Progenitor cell of endocrine pancreas (in vitro differentiated cells): ENCODE measurements at places on chromosomes 12 and 14. TPM values are rescaled to one million over a fixed set of nuclear protein-coding genes. Genes with fewer than 3 reads are reported as not detected.

Gene TSPAN11
- 17.5 and 24.1 TPM in 2 replicates for total RNA-seq

Gene TMPO
- 191 and 203 TPM in 2 replicates for total RNA-seq

GRCh38 chr14:61466249-61466904, 145.0 kb downstream of the PRKCH start:
- H3K27ac ChIP-seq, result no peak overlapping the region
- peaks cover 2% of the 10 kb centered on the region for H3K36me3 ChIP-seq
- peaks cover 20% of the 10 kb centered on the region for H3K27me3 ChIP-seq
- no peak for DNase-seq

Gene TSPAN8
- total RNA-seq, result 0.33 and 1.0 TPM in 2 replicates

- H3K36me3 ChIP-seq, result no peaks in the 10 kb centered on the region
- no peak overlapping the region for H3K27ac ChIP-seq
- H3K4me1 ChIP-seq, result peaks cover 8% of the 10 kb centered on the region
These were observed 2.0 kb downstream of the SYT10 start for GRCh38 chr12:33437598-33437997.

Gene FRMD6
- total RNA-seq, result 40.7 and 45.8 TPM in 2 replicates

DNA sequence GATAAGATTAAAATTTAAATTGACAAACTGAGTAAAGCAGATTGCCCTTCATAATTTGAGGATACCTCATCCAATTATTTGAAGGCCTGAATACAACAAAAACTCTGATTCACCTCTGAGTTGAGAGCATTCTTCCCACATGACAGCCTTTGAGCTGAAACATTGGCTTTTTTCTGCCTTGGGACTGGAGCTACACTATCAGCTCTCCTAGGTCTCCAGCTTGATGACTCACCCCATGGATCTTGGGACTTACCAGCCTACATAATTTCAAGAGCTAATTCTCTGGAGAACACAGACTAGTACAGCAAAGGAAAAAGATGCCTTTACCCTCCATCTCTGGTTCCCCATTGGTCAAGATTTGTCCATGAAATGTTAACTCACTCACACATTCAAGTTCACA, 555.1 kb downstream of the FOXG1 start:
- H3K27ac ChIP-seq, result no peak overlapping the region
- H3K36me3 ChIP-seq, result no peaks in the 10 kb centered on the region
- no peaks in the 10 kb centered on the region for H3K27me3 ChIP-seq
- no peaks in the 10 kb centered on the region for H3K4me1 ChIP-seq

DNA sequence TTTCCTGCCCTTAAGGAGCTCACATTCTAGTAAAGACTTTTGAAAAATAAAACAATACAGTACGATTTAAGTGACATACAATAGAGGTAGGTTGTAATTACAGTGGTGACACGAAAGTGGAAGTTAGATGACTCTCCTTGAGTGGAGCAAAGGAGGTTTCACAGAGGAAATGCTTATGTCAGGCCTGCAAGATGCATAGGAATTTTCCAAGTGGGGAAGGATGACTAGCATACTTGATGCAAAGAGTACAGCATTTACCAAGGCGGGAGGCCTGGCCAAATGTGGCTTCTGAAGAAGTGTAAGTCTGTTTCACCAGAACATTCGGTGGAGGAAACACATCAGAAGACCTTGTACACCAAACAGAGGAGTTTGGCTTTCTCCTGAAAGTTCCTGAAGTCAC, 55.2 kb downstream of the ERO1A start:
- no peaks in the 10 kb centered on the region for H3K4me1 ChIP-seq
- no peaks in the 10 kb centered on the region for H3K27me3 ChIP-seq
- H3K4me3 ChIP-seq, result no peak overlapping the region
- no peak overlapping the region for H3K27ac ChIP-seq

DNA sequence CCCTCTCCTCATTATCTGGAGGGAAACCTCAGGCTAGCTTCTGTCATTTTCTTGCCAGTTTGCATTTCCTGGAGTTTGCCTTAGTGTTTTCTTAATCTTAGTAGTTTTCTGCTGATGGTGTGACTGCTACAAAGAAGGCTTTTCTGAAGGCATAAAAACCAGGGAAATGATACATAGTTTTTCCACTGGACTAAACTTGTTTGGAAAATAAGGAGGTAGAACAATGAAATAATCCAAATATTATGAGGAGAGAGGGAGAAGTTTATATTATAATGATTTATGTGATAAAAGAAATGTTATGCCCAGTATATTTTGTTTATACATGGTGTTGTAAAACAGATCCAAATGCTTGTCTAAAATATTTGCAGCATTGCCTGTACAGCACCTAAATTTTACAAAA, 22.2 kb downstream of the DAAM1 start:
- peaks cover 32% of the 10 kb centered on the region for H3K4me1 ChIP-seq
- no peak overlapping the region for H3K27ac ChIP-seq
- no peak for DNase-seq
- H3K4me3 ChIP-seq, result no peak overlapping the region

Gene ACVRL1
- total RNA-seq, result 0.18 TPM in 1 of 2 replicates, not detected in the other

GRCh38 chr12:121038861-121039668, at the start of gene OASL:
OASL (minus strand) TSS chr12:121039246; CDS start chr12:121038971, 275 bp downstream.
- no peak within 1 kb of the TSS for H3K4me3 ChIP-seq
- H3K4me1 ChIP-seq, result no peaks in the 10 kb centered on the region
- no peak for DNase-seq
- no peak within 1 kb of the TSS for H3K27ac ChIP-seq
- H3K36me3 ChIP-seq, result no peaks in the 10 kb centered on the region
- H3K27me3 ChIP-seq, result peaks cover 47% of the 10 kb centered on the region

Gene RAB15
- total RNA-seq, result 27.6 and 28.6 TPM in 2 replicates

DNA sequence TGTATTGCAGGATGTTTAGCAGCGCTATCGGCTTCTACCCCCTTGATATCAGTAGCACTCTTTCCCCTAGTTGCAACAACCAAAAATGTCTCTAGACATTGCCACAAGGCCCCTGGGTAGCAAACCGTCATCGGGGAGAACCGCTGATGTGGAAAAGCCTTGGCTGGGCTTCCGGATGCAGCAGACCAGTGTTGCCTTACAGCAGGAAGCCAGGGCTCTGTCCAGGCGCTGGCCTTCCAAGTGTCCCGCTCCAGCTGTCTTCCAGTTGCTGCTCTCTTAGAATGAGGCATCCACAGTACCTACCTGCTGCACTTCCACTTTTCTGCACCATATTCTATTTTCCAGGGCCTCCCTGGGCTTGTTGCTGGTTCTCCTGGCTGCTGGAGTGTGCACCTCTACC, 22.6 kb upstream of the SLC10A1 start:
- H3K4me1 ChIP-seq, result peaks cover 3% of the 10 kb centered on the region
- DNase-seq, result no peak
- H3K36me3 ChIP-seq, result no peaks in the 10 kb centered on the region
- H3K27me3 ChIP-seq, result peaks cover 3% of the 10 kb centered on the region
- no peak overlapping the region for H3K4me3 ChIP-seq

DNA sequence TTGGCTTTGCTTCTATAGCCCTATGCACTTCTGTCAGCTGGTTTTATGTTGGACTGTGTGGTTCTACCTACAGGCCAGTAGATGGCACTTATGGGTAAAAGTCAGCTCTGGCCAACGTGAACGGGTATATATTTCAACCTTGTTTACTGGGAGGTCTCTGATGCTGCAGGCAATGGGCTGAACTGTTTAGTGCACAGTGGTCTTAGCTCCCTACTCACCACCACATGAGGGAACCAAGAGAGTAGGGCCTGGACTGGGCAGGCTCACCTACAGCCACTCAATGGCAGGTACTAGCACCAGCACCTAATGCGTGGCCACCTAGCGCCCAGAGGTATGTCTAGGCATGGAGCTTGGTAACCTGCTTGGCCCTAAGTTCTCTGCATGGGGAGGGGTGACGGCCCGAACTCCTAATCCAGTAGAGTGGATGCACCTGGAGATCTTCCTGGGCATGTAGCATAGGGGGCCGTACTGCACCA, 481.8 kb downstream of the TMEM117 start:
- DNase-seq, result no peak
- H3K36me3 ChIP-seq, result no peaks in the 10 kb centered on the region
- H3K4me1 ChIP-seq, result no peaks in the 10 kb centered on the region
- H3K27ac ChIP-seq, result no peak overlapping the region
- H3K4me3 ChIP-seq, result no peak overlapping the region

DNA sequence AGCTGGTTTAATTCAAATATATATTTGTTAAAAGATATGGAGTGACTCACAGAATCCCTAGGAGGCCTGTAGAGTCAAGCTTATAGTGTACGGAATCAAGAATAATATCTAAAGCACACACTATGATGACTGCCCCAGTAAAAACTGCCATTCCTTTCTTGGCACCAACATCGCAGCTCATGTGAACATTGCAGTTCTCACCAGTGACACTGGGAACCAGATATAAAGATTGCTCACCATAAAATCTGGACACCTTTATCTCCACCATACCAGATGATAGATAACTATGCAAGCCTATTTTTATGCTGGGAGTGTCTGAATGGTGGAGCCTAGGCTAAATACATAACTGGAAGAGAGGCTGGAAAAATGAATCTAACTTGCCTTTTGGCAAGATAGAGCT, 463.9 kb upstream of the TBX3 start:
- no peak for DNase-seq
- H3K27me3 ChIP-seq, result peaks cover 25% of the 10 kb centered on the region
- no peak overlapping the region for H3K27ac ChIP-seq
- no peak overlapping the region for H3K4me3 ChIP-seq

Gene MDGA2
- 0.19 and 0.55 TPM in 2 replicates for total RNA-seq
